ENCODE measurements at places on chromosomes 6 and 20.

DNA sequence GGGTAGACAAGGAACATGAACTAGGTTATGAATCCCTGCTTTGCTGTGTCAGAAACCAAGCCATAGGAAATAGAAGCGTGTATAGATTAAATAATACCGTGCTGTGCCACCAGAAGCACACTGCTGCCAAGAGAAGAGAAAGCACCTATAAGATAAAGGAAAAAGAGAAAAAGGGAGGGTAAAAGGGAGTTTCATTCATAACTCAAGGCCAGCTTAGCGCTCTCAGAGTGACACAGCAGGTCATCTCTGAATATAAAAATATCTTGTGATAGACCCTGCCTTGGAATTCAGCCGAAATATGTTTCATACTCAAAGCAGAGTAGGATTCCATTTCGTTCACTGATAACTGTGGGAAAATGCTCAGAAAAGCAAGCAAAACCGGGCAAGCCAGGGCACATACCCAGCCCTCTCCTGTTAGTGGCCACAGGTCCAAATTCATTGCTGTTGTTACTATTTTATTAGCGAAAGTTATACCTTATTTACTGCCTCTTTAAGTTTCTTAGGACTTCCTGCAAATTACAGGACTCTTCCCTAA, 8.7 kb downstream of the JAG1 start:
- no peak for DNase-seq

DNA sequence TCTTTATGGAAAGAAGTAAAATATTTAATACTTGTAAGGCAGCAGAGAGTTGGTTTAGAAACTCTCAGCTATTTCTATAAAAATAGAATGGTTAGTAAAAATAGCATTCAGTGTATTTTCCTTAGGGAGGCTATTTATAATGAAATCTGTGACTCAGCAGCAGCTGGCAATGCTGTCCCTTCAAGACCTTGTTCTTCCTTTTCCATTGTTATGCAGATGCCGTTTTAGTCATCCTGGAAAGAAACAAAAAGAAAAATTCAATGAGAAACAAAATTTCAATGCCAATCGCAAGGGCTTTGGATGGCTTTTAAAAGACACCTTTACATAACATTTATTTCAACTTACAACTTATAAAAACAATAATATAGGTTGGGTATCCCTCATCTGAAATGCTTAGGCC, 17.5 kb downstream of the MPC1 start:
- DNase-seq: no peak

DNA sequence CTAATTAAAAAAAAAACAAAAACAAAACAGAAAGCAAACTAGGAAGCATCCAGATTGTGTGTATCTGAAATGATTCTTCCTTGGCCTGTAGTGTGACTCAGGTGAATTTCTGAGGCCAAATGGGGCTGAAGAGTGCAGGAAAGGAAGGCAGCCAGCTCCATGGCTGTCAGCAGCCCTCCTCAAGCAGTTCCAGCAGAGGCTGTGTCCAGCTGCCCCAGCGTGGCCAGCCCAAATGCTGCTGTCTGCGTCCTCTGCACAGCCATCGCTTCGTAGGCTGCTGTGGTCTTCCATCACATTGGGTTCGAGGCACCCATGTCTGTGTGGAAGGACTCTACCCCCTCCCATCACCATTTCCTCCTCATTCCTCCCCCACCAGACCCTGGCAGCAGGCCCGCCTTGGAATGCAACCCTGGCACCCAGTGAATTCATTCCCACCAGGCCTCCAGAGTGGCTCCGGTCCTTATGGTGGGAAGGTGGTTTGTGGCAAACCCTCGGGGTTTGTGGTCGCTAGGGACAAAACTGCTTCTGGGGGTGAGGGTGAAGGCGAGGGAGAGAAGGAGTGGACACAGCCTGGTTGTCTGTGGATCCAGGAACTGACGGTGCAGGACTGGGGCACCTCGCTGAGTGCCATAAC, 81.5 kb downstream of the MYLK4 start:
- no peak for DNase-seq

- DNase-seq: no peak
Observed at GRCh38 chr6:159047891-159048685, 3.3 kb upstream of the TAGAP start.

DNA sequence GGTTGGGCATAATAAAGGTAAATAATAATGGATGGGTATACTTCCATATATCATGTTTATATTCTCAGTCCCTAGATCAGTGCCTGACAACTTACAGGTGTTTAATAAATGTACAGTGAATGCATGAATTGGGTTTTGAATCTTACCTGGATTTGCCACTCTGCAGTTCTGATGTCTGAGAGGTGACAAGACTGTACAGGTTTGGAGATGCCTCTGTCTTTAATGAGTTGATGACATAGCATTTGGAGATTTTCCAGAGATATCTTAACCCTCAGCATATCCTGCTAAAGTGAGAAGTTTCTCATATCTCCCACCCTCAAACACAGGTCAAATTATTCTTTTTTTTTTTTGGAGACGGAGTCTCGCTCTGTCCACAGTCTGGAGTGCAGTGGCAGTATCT, 2.2 kb downstream of the ANKS1A start:
- peak; percentile 13 for DNase-seq

DNA sequence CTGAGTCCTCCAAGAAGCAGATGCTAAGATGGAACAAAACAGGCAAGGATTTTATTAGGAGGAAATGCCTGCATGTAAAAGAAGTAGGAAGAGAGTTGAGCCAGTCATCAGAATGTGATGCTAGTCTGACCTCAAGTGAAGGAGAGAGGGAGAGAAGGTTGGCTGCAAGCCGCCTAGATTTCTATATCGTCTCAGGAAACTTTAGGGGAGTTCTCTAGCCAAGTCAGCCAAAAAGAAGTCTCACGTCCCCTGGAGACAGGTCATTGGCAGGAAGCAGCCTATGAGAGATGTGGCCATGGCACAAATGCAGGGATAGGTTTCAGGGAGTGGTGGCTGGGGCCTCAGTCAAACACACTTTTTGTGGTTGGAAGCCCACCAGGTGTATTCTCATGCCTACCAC, 378.0 kb downstream of the CD109 start:
- DNase-seq: no peak

- DNase-seq: no peak
Observed at GRCh38 chr20:17138237-17138636, 88.6 kb upstream of the PCSK2 start.

DNA sequence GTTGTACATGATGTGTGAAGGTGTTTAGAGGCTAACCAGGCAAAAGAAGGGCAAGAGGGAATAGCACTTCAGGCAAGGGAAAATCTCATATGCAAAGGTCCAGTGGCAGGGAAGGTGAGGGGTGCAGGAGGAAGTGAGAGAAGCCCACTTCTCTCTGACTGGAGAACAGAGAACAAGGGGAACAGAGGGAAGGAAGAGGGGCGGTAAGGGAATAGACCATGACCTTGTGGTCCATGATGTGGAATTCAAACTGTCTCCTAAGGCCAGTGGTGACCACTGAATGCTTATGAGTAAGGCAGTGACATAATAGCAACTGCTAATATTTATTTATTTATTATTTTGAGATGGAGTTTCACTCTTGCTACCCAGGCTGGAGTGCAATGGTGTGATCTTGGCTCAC, 20.6 kb upstream of the SLC9A8 start:
- no peak for DNase-seq

DNA sequence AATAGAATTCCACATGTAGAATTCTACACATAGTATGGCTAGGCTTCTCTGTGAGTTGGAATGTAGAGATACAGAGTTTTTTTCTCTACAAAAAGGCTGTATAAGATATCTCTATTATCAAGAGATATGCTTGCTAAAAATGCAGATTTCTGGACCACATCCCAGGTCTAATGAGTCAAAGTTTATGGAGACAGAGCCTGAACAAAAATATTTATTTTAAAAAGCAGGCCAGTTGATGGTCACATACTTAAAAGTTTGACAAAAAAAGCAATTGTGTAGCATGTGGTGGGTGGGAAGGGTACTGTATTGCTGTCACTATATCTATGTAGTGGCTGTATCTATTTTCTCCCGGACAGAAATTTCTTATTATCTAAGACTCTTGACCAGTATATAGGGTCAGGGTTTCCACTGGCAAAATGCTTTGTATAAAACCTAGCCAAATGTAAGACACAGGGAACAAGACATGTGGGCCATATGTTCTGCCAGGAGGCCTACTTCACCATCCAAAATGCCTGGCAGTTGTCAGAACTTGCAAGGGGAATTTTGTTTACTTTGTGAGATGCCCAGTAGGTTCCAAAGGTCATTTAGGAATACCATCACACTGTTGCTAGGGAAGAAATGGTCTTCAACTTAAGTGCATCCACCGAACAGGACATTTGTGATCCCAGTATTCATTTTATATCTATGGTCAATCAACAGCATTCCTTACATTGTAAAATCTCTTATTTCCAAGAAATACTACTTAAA, 60.6 kb downstream of the SHPRH start:
- DNase-seq: no peak

GRCh38 chr6:138404666-138405337, 779 bp downstream of the HEBP2 start:
- DNase-seq: no peak

DNA sequence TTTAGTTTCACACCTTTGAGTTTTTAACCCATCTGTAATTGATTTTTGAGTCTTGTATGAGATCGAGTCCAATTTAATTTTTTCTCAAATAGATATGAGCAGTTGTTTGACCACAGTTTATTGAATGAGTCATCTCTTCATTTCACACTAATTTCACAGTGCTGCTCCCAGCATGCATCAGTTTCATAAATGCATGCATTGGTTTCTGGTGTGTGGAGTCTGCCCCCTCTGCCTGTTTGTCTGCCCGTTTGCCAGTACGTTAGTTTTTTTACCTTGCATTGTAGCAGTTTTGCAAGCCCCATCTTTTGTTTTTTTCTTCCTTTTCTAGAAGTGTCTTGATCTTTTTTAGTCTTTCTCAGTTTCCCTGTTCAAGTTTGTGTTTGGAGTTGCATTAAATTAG, 11.9 kb downstream of the SLX4IP start:
- DNase-seq: peak; percentile 81

- no peak for DNase-seq
Observed at GRCh38 chr6:1624851-1625781, 15.4 kb downstream of the FOXC1 start.

DNA sequence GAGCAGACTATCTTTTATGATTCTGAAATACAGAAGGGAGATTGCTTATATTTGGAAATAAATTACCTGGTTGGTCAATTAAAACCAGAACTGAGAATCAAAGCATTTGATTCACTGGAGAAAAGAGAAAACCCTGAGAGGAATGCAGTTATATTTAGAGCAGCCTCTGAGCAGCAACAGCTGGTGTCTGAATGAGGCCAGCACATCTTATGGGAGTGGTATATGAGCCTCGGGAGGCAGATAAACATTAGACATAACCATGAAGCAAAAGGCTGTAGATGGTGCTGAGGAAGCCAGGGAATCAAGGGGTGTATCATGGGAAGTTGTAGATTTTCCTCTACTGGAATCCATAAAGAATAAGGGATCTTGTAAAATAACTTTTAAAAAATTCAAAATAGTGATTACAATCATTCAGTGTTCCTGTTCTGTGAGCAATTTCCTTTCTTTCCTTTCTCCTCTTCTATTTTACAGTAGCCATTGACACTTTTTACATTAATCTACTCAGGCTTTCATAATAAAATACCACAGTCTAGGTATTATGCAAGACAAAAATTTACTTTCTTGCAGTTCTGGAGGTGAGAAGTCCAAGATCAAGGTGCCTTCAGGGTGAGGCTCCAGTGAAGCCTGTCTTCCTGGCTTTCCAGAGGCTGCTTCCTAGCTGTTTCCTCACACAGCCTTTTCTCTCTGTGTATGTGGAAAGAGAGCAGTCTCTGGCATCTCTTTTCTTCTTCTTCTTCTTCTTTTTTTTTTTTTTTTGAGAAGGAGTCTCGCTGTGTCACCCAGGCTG, 32.8 kb upstream of the ENPP5 start:
- DNase-seq: no peak

- DNase-seq: no peak
Observed at GRCh38 chr6:119612176-119612891, 262.8 kb upstream of the MAN1A1 start.

GRCh38 chr6:64014595-64014994, 379.0 kb downstream of the PHF3 start:
- DNase-seq: no peak

DNA sequence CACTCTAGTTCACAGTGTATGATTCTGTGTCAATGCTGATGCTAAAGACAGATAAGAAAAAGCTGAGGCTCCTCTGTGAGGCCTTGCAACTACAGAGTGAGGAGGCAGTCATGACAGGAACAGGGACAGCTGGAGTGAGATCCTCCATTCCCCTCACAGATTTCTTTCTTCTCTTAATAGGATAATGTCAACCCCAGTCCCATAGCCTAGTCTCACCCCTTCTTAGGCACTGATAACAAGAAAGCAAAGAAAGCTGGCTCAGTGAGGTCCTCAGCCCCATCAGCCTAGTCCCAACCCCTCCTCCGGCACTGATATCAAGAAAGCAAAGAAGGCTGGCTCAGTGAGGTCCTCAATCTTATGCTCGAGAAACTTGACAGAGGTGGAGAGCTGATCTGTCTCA, 2.1 kb upstream of the PTCHD4 start:
- DNase-seq: no peak

DNA sequence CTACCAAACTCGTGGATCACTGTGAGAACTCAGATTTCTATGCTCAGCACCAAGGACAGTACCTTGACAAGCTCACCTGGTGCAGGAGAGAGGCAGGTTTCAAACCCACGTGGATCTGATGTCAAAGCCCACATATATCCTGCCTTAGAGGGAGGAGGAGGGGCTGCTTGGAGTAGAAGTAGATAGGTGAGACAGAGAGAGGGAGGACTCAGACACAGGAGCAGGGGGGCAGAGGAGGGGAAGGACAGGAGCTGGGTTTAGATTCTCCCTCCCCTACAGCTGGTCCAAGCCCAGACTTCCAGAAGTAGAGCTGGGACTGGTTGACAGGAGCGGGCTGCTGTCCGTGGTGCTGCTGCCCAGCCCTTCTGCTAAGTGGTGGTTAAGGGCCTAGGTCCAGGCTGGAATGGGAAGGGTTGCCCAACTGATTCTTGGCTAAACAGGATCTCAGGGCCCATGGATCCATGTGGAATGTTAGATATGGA, 77.5 kb downstream of the CDH22 start:
- peak; percentile 35 for DNase-seq

All from RPMI8226 (cell line).